ENCODE measurements at places on chromosomes 11 and 22.

DNA sequence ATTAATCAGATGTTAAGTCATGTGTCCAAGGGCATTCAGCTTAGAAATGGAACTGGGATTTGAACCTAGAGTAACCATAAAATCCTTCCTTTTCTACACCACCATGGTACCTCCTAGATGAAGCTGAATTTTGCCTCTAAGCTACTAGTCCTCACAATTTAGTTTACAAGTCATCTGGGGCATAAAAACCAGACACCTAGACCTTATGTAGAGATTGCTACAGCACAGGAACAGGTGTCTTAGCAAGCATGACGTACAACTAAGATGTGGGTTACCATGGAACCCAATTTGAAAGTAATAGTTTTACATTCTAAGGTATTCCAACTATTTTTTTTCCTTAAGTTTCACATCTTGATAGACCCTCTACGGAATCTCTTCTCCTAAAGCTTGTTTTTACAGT, 9.2 kb downstream of the TMEM216 start:
- no peak for DNase-seq

- no peak for DNase-seq
These were observed 32.2 kb upstream of the GRIA4 start for GRCh38 chr11:105577641-105578040.

GRCh38 chr11:79044201-79044600, 396.6 kb downstream of the TENM4 start:
- DNase-seq = no peak

- no peak for DNase-seq
These were observed 76.1 kb downstream of the MED15 start for GRCh38 chr22:20583471-20583922.

DNA sequence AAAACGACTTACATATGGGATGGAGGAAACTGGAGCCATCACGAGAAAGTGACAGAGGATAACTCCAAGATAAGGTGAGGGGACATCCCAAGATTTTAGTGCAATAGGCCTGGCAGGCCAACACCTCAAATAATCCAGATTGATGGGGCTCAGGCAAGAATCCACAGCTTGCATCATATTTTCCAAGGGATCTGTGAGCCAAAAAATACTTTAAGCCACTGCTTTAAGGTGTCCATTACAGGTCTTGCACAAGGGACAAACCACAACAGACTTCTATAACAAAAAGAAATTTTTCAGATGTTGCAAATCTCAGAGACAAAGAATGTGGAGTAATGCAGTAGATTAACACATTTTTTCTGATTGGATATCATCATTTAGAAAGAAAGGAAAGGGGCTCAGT, 45.6 kb downstream of the DENND5A start:
- no peak for DNase-seq

- no peak for DNase-seq
These were observed 25.3 kb downstream of the SCN3B start for GRCh38 chr11:123628936-123629683.

DNA sequence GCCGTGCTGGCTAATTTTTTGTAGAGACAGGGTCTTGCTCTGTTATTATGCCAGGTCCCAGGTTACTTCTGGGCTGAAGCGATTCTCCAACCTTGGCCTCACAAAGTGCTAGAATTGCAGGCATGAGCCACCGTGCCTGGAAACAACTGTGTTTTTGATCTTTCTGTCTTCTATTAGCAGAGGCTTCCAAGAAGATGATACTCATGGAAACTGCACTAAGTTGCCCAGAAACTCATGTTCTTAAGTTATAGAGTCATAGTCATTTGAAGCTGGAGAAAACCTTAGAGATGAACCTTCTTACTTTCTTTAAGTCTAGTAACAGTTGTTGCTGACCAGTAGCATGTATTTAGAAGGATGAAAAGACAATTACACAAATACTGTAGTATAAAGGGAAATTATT, 37.1 kb upstream of the HSPA8 start:
- DNase-seq = no peak

DNA sequence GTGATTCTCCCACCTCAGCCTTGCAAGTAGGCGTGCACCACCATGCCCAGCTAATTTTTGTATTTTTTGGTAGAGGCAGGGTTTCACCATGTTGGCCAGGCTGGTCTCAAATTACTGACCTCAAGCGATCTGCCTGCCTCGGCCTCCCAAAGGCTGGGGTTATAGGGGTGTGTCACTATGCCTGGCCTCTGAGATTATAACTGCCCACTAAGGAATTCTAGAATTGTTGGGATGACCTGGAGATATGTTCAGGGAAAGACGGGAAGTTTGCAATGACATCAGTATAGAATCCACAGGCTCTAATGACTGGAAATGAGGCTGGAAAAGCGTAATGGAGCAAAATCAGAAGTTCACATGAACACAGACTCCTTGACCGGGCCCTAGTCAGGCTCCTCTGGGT, 62.2 kb downstream of the CLMP start:
- no peak for DNase-seq

GRCh38 chr11:103920449-103920848, 116.0 kb upstream of the DDI1 start:
- no peak for DNase-seq

- no peak for DNase-seq
These were observed 7.0 kb downstream of the FADD start for GRCh38 chr11:70210051-70210501.

All from activated CD4-positive, alpha-beta T cell treated with anti-CD3 and anti-CD28 coated beads, Interleukin-2, amount 50 U/mL, for 1 hour (primary cell).